Sciatic nerve (tissue), 2 donors: ENCODE measurements at places on chromosomes 12 and 14. TPM values are rescaled to one million over a fixed set of nuclear protein-coding genes. Genes with fewer than 3 reads are reported as not detected.

The ANO4 gene
- 1.7 TPM for total RNA-seq

The GYS2 gene
- 0.27 TPM for total RNA-seq

- DNase-seq: no peak
These were observed 165.0 kb upstream of the SRRM4 start for GRCh38 chr12:118816296-118816695.

DNA sequence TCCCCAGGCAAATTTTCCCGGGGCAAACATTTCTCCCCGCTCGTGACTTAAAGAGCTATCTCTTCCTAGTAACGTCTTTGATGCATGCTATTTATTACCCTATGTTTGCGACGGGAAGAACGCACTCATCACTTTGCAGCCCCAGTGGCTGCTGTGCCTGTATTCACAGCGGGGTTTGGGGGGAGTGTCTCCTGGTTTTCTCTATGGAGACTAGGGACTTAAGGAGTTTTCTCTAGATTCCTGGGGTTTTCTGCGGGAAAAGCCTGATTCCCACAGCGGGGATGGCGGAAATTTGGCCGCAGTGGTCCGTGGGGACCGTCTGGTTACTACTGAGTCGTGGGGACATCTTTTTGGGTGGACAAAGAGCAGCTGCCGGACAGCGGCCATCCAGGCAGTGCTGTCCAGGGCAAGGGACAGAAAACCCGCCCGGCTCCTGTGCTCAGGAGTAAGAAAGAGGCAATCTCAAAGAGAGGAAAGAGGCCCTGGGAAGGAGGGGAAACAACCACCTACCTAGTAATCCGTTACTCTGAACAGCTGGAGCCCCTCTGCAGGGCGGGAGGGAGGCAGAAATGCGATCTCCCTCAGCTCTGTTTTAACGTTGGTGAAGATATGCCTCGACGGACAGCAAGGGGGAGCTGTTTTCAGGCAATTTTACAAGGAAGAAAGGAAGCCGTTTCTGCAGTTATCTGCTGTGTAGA lies 771 bp upstream of the AVPR1A start:
- no peak for DNase-seq

GRCh38 chr14:24422261-24422660 lies 7.2 kb downstream of the CBLN3 start:
- no peak for DNase-seq

The WASHC3 gene
- 55.6 TPM for total RNA-seq

- DNase-seq: no peak
These were observed 3.8 kb downstream of the PSMB5 start for GRCh38 chr14:23030936-23031335.

DNA sequence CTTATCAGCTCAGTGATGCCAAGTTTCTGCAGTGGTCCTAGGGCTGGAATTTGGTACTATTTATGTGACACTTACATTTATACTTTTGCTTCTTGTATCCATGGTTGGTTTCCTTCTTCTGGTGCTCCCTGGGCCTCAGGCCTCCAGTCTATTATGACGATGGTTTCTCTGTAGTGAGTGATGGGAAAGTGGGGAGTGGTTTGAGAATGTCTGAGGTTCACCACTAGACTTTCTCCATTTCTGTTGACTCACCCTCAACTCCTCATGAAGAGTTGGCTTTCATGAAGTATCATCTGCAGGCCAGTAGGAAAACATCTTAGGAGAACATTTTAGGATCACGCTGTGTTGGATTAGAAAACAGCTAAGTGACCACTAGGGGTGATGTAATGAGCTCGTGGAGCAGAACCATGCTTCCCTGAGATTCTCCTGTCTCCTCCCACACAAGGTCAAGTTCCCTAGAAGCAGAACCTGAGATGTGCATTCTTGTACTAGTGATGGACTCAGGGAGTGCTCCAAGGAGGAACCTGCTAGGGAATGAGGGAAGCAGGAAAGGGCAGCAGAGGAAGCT lies 32.1 kb downstream of the RPH3A start:
- DNase-seq: no peak

The ZDHHC22 gene
- not detected for total RNA-seq
